ENCODE measurements at places on chromosomes 1 and 21.

GRCh38 chr1:76075877-76076276, 1.3 kb downstream of the ST6GALNAC3 start:
- DNase-seq, result no peak

DNA sequence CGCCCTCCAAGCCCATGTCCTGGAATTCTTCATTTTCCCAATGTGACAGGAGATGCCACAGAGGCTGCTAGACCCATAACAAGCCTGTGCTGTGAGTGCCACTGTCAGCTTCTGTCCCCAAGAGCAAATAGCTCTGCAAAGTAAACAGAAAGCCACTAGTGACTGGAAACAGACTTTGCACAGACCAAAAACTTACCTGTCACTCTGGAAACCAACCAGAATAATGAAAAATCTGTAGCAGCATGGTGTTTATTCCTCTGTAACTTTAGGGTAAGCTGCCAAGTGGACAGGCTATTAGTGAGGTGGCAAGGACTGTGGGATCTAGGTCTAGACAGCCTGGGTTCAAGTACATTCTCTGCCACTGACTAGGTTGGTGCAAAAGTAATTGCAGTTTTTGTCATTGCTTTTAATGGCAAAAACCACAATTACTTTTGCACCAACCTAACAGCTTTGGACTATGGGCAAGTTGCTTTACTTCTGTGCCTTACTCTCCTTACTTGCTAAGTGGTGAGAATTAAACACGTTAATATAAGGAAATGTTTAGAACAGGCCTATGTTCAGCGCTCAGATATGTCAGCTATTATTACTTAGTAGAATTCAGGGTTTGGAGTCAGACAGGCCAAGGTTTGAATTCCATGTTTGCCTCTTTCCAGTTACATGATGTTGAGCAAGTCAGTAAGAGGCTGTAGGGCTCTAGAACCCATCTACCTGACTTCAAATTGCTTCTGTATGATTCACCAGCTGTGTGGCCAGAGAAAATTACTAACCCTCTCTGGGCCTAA, at the start of gene C8B:
TSS of gene C8B (minus strand) at position 100 of the 782 bp plus-strand sequence. CDS start at position 33, 67 bp downstream.
- no peak for DNase-seq

DNA sequence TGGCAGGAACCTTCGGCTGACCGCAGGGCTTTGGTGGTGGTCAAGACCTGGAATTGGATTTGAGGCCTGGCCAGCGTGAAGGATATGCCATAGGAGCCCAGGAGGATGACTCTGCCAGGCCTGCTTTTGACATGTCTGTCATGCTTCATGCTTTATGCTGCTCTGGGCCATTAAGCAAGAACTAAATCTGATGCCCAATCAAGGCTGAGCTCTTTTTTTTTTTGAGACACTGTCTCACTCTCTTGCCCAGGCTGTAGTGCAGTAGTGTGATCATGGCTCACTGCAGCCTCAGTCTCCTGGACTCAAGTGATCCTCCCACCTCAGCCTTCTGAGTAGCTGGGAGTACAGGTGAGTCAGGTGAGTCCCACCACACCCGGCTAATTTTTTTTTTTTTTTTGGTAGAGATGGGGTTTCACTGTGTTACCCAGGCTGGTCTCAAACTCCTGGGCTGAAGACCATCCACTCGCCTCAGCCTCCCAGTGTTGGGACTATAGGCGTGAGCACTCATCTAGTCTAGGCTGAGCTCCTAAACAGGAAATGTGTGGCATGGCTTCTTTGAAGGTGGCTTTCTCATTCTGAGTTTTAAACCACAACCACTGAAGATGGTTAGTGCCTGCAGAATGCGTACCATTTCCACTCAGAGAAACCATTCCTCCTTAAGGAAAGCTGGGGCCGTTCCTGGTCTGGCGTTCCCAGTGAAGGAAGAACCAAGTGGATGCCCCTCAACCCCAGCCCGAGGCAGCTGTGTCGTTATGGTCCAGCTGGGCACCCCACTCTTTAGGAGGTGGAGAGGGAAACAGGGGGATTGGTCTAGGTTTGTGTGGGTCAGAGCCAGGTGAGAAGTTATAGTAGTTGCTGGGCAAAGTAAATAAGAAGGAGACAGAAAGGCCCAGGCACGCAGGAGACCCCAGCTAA, 34.2 kb upstream of the ATP5PO start:
- no peak for DNase-seq

DNA sequence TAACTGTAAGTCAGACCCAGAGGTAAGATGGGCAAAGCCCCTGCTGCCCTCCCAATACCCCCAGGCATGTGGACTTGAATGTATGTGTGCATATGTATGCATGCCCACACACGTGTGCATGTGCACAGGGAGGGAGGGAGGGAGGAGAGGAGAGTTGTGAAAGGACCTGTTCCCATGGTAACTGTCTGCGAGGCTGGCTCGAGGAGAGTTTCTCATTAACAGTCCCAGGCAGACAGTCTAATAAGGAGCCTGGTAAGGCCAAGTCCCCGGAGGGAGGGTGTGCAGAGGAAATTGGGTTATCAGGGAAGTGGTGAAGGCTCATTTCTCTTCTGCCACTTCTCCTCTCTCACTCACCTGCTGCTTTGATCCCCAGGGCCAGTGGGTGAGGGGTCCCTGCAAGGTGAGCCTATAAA, 74.9 kb downstream of the NFASC start:
- DNase-seq, result no peak

All from GM04503 (cell line).